ENCODE measurements at places on chromosomes 5 and 9. TPM values are rescaled to one million over a fixed set of nuclear protein-coding genes. Genes with fewer than 3 reads are reported as not detected.

The WNT8A gene
- total RNA-seq = not detected

The AK8 gene
- 0.13 TPM for total RNA-seq

The LAMC3 gene
- total RNA-seq = 0.03 TPM

The FGD3 gene
- 0.86 TPM for total RNA-seq

The PRUNE2 gene
- total RNA-seq = 650 TPM

The OGN gene
- total RNA-seq = not detected

The CDKN2B-AS1 gene
- total RNA-seq = 2.7 TPM

- no peak for DNase-seq
These were observed 52.2 kb downstream of the SGCD start for GRCh38 chr5:156379206-156379605.

GRCh38 chr9:129485145-129485774 lies 135.6 kb downstream of the C9orf50 start:
- no peak for DNase-seq

GRCh38 chr5:115602591-115603125 lies 379 bp upstream of the TICAM2 start:
- no peak for DNase-seq

GRCh38 chr9:122091682-122092592 lies 1.2 kb downstream of the TTLL11 start:
- no peak for DNase-seq

GRCh38 chr5:93874491-93874890 lies 133.1 kb upstream of the POU5F2 start:
- DNase-seq = no peak

DNA sequence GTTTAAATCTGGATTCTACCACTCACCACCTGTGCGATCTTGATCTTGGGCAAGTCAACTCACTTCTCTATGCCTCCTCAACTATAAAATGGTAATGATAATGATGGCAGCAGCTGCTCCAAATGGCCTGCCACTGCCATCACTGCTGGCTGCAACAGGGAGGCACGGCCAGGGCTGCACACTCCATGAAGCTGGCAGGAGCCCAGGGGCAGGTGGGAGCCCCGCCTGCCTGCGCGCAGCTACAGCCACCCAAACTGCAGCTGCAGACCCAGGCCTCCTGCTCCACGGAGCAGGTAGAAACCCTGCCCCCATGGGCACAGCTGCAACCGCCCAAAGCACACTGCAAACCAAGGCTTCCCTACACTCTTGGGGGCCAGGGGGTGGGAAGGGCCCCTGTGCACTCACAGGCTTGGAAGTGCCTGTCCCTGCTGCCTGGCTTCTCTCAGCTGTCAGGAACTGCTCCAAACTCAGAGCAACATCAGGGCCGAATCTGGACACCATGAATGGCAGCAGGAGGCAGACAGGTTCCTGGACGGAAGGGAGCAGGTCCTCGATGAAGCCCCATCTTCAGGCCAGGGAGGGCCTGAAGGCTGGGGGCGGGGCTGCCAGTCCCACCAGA lies 57.6 kb downstream of the PRELID2 start:
- no peak for DNase-seq

DNA sequence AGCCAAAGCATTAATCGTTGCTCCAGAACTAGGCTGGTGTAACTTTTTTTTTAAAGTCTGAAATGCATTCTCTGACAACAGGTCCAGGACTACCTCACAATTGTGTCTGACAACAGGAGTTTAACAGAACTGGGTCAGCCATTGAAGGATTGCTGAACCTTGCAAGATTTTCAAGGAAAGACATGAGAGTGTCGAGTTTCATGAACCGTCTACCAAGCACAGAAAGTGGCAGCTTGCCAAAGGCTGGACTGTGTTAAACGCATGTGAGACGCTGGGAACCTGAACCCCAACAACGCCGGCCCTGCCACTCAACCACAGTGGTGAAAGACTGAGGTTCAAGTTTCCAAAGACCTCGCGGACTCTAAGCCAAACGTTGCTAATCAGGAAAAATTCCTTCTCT lies 79.1 kb downstream of the LHFPL2 start:
- peak; percentile 90 for DNase-seq

GRCh38 chr9:16898464-16898863 lies 28.0 kb upstream of the BNC2 start:
- DNase-seq = no peak

- no peak for DNase-seq
These were observed 293.5 kb downstream of the ASTN2 start for GRCh38 chr9:117121316-117121715.

DNA sequence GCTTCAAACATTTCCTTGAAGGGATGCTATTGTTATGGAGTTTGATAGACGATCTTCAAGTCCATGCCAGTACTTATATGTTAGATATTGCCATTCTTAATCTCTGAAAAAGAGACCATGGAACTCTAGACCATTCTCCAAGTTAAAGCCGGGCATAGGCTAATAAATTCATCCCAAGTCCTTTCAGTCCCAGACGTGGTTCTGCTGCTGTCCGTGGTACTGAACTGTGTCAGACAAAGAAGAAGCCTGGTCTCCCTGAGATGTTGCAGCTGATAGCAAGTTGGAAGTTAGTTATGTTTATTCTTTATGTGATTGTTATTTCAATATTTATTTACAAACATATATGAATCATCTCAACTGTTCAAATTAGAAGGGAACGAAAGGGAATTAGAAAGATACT lies 158.7 kb downstream of the NMUR2 start:
- peak; percentile 53 for DNase-seq

DNA sequence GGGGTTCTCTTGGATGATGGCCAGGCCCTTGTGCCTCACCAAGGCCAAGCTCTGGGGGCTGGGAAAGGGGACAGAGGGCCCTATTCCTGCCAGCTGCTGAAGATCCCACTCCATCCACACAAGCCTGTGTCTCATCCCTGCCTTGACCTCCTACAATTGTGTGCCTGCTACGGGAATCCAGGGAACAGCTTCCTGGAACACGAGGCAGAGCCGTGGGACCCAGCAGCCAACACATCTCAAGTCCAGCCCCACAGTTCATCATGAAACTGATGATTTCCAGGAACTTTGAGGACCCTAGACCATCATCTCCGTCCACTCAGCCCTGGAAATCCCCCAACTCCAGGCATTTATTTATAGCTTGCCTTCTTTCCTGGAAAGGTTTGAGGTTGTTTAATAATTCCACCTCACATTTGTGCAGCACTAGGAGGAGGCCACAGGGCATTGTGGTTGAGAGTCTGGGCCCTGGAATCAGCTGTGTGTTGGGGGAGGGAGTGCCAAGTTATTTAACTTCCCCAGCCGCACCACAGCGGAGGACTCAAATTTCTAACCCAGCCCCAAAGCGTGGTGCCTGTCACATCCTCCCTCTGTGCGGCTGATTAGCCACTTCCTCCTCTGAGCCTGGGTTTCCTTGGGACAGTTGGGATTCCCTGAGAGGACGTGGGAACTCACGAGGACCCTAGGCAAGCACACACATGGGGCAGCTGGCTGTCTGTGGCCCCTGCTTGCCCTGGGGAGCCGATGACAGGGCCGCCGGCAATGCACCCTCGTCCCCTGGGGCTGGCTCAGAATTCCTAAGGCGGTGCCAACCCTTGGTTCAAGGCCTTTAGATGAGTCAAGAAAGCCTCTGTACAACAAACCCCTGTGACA lies 58.2 kb upstream of the GGTA1 start:
- peak; percentile 99 for DNase-seq

GRCh38 chr9:36136894-36137391 lies 410 bp downstream of the GLIPR2 start:
- no peak for DNase-seq

GRCh38 chr5:90685425-90686022 lies 126.9 kb downstream of the ADGRV1 start:
- no peak for DNase-seq
